ENCODE measurements at places on chromosomes 7 and 10. TPM values are rescaled to one million over a fixed set of nuclear protein-coding genes. Genes with fewer than 3 reads are reported as not detected.

The COX19 gene
- 15.2 TPM for total RNA-seq

The OR2A1 gene
- total RNA-seq, result not detected

GRCh38 chr10:131174651-131175540 lies 136.6 kb downstream of the TCERG1L start:
- DNase-seq, result no peak

- DNase-seq, result no peak
Measured at GRCh38 chr7:121529003-121529402, 132.9 kb upstream of the FAM3C start.

The LRWD1 gene
- total RNA-seq, result 81.2 TPM

All from HT-29 (cell line).